ENCODE measurements at places on chromosomes 5 and 9.

- DNase-seq: no peak
Observed at GRCh38 chr5:178509491-178510057, 80.6 kb downstream of the COL23A1 start.

- DNase-seq: no peak
Observed at GRCh38 chr9:97505845-97506244, 4.4 kb downstream of the TMOD1 start.

DNA sequence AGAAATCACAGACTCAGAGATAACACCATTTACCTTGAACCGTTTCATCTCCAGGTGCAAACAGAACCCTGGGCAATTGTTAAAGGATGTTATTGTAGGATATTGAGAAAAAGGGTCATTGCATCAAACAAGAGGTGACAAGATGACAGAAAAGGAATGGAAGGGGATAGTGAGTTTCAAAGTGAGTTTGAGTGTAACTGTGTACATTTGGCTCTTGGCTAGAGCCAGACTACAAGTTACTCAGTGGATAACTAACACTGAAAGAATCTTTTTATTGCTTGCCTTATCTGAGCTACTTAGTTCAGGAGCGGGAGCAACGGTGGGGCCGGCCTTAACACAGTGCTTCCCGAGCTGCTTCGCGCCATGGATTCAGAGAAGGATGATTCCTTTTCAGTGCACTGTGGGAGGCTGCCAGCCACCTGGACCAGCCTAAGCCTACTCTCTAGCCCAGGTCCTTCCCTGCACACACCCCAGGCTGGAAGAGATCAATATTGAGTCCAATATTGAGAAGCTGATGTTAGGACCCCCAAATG, 193.4 kb downstream of the ATPSCKMT start:
- no peak for DNase-seq

GRCh38 chr5:52898961-52899680, 90.0 kb upstream of the ITGA2 start:
- DNase-seq: no peak

- DNase-seq: no peak
Observed at GRCh38 chr5:133783481-133783880, 171.1 kb upstream of the FSTL4 start.

- DNase-seq: no peak
Observed at GRCh38 chr5:50744776-50745175, 78.3 kb downstream of the PARP8 start.

DNA sequence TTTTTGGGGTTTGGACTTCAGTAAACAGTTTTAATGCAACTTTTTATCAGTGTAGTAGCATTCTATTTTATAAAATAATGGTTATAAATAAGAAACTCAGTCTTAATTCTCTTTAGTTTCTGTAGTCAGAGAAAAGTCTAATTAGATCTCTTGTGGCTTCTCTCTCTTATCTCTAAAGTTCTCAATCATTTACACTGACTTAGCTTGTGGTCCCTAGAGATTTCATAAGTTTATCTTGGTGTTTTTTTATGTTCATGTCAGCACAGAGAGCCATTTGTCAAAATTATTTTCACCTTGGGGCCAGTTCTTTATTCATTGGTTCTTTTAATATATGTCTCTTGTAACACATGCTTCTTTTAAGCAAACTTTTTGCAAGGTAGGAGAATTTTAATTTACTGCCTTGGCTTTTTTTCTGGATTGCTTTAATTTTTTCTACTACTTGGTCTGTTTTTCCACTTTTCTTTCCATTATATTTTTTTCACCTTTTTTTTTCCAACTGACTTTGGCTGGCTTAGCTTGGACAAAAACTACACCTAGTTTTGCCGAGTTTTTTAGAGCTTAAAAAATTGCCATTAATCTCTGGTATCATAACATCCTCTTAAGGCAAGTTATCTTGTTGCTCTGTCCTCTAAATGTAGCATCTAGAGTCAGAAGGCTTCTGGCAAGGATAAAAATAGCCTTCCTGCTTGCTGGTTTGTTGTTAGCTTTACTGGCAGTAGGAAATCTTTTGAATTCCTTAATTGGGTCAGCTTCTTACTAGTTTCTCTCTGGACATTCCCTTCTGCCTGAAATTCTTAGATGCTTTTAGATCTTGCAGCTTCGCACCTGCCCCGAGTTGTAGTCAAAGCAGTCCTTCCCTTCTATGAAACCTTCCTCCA, 35.3 kb downstream of the CPEB4 start:
- no peak for DNase-seq

DNA sequence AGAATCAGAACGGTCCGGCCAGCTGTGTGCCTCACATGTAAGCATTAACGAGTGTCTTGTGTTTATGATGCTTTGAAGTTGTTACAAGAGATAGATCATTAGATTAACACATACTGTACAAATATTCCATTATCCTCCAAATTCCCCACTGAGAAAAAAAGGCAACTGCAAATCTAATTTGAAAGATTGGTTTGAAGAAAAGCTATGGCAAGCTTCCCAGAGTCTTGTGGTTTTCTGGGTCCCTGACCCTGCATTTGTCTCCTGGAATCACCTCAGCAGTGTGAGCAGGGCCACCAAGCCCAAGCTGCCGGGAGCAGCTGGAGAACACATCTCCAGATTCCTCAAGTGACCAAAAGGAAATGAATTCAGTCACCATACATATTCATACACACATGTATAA, 36.9 kb upstream of the ADAMTS16 start:
- no peak for DNase-seq

DNA sequence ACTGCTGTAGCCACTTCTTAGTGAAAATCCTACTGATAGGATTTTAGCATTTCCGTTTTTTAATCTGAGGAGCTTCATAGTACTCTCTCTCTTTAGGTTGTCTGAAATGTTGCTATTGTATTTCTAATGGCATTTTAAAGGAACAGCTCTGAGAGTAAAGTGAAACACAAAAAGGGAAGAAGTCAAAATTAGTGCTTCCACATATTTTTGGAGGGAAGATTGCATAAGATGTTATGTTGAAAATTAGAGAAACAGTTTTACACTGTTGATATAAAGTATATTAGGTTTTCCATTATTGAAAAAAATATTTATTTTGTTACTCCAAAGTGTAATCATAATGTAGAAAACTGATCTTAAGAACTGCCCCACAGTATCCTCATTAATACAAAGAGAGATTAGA, 525.1 kb downstream of the TAF11L14 start:
- DNase-seq: no peak

- DNase-seq: no peak
Observed at GRCh38 chr9:78280982-78281668, 15.8 kb upstream of the PSAT1 start.

Data from CD8-positive, alpha-beta T cell (primary cell).